ACHN (cell line): ENCODE measurements at places on chromosomes 5 and 9.

DNA sequence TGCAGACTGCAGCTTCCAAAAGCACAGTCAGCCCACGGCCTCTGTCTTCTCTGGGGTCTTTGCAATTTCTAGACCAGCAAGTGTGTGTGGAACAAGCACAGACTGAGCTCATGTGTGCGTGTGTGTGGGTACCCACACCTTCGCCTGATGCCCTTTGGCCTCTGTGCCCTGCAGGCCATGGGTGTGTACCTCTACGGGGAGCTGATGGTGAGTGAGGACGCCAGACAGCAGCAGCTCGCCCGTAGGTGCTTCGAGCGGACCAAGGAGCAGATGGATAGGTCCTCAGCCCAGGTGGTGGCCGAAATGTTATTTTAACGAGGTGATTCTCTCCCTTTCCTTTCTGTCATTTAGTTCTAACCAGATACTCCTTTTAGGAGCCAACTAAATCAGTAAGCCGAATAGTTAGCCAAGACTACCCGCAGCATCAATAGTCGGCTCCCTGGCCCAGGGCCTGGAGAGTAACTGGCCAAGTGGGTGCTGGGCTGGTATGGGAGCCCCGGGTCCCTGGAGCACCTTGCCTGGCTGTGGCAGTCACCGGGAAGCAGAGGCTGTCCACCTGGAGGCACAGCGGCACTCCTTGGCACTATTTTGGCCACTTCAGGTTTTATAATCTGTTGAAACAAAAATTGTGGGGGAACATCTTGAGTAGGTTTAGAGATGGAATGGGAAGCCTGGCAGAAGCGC lies 235.0 kb downstream of the FANCC start:
- DNase-seq: no peak

GRCh38 chr5:65647941-65648340 lies 23.1 kb downstream of the SHLD3 start:
- DNase-seq: no peak

GRCh38 chr5:124056991-124057723 lies 545.2 kb downstream of the CSNK1G3 start:
- no peak for DNase-seq

- peak; percentile 19 for DNase-seq
Observed at GRCh38 chr5:154945695-154946301, 4.9 kb downstream of the MRPL22 start.

DNA sequence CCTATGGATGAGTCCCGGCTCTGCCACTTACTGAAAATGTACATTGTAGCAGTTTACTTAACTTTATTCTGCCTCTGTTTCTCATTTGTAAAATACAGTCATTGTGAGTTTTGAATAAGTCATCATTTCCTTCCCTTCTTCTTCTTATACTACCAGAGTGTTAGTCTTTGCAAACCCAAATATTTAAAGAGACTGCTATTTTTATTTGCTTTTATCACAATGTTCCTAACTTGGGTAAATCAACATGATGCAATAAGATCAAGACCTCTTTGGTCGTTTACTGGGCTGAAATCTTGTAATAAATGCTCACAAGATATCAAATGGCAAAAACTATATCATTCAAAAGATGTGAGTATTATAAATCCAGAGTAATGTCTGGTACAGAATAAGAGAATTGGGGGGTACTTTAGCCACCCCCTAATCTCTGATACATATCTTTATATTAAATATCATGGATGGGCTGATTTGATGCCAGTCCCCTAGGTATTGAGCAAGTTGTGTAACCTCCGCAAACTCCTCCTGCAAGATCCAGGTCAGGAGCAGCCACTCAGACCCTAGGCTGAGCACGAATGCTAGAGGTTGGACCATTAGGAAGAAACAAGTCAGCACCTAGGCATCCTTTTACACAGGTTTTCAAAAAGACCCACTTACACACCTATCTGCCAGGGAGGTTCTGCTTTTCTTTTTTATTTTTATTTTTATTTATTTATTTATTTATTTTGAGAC lies 13.3 kb upstream of the GLDC start:
- DNase-seq: no peak
